ENCODE measurements at places on chromosomes 3 and 15.

DNA sequence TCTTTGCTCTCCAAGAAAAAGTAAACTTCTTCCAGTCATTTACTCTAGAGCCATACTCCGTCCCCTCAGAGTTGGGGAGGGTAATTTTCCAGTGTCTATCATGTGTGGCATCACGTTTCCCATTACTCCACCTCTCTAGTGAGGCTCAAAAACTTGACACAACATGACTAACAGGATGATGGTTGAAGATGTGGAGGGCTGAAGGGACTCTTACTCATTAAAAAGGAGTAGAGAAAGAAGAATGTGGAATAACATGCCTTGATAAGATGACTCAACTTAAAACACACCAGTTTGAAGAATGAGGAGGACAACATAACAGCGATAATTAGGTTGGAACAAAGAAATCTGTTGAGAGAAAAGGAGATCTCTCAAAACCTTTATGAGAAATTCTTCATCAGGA lies 894.3 kb downstream of the OTOL1 start:
- no peak for DNase-seq

DNA sequence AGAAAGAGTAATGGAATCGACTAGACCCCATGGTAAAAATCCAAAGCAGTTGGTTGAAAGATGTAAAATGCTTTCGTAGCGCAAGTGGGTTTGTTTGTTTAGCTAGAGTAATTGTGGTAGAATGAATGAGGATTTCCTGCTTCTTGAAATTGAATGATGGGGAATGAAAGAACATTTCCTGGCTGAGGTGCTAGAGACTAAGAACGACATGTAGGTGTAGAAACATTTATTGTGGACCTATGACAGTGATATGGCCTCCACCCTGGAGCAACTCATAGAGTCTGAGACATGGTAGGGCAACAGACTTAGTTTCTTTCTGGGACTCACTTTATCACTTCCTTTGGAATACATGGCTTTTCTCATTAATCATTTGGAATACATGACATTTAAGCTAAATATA lies 467.6 kb upstream of the CFAP20DC start:
- no peak for DNase-seq

DNA sequence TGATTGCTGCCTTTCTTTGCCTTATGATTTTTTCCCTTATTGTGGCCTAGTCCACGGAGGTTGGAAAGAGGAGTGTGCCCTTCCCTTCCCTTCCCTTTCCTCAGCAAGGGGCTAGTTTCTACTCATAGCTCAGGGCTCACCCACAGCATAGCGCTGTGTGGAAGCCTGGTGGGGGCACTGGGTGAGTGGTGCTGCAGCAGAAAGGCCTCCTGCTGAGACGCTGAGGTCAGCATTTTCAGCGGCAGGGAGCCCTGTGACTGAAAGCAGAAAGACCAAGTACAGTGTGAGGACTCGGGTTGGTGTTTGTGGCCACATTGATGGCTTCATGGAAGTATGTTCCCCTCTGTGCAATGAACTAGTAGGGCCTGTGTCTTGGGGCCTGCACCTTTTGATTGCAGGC lies 21.9 kb downstream of the CACNA1D start:
- peak; percentile 37 for DNase-seq

DNA sequence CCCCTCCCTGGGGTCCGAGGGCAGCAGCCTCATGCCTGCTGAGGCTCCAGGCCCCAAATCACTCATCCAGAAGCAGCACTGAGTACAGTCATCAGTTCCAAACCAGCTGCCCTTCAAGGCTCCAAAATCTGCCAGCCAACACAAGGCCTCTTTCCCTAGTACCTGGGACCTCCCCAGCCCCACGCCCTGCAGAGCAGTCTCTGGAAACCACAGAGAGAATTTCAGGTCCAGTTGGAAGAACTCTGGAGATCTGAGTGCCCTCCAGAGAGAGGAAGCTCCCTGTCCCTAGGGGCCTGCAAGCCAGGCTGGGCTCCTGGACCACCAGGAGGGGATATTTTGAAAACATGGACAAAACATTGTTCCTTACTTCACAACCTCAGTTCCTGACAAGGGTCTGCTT lies 26.2 kb downstream of the TKT start:
- DNase-seq = no peak

- no peak for DNase-seq
These were observed 265.6 kb downstream of the FOXP1 start for GRCh38 chr3:71317749-71318457.

- no peak for DNase-seq
These were observed 806.9 kb downstream of the GRM7 start for GRCh38 chr3:7667774-7668173.

DNA sequence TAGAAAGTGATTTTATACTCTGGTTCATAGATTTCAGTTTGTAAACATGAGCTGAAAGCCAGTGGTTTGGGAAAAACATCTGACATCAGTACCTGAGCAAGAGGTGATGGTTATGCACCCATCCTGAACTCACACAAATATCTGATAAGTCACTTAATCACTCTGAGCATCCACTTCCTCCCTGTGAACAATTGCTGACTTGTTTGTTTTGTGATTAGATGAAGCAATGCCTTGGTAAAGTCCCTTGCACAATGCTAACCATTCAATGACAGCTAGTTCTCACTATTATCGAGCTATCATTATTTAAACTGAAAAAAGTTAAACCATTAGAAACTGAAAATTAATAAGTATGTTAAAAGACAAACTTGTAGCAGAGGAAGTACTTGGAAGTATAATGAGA lies 303.0 kb downstream of the PLOD2 start:
- DNase-seq = no peak

GRCh38 chr3:189458528-189458927 lies 172.7 kb upstream of the TP63 start:
- no peak for DNase-seq

GRCh38 chr15:71715914-71716313 lies 94.4 kb upstream of the NR2E3 start:
- DNase-seq = no peak

DNA sequence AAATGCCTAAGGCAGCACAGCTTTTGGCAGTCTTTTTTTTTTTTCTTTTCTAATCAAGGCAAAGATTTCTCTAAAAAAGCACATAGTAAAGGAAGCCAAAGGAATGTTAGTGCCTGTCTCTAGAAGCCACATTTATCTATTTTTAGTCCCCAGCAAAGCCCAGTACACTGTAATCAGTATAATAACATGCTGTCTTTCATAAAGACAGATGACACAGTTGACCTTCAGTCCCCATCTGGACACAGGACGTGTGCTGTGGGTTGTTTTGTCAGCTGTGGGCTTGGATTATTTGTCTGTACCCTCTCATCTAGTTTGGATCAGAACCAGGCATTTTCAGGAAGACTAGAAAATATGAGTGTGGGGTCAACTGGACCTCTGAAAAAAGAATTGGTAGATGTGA lies 110.4 kb upstream of the CTNNB1 start:
- DNase-seq = no peak

GRCh38 chr3:187025254-187025655 lies 94.9 kb downstream of the ST6GAL1 start:
- no peak for DNase-seq

GRCh38 chr15:100726070-100726420 lies 123.7 kb downstream of the ASB7 start:
- no peak for DNase-seq

- no peak for DNase-seq
These were observed 217.3 kb downstream of the SNRPN start for GRCh38 chr15:25171856-25172687.

- no peak for DNase-seq
These were observed 1.0 kb downstream of the LRCH3 start for GRCh38 chr3:197791892-197792647.

DNA sequence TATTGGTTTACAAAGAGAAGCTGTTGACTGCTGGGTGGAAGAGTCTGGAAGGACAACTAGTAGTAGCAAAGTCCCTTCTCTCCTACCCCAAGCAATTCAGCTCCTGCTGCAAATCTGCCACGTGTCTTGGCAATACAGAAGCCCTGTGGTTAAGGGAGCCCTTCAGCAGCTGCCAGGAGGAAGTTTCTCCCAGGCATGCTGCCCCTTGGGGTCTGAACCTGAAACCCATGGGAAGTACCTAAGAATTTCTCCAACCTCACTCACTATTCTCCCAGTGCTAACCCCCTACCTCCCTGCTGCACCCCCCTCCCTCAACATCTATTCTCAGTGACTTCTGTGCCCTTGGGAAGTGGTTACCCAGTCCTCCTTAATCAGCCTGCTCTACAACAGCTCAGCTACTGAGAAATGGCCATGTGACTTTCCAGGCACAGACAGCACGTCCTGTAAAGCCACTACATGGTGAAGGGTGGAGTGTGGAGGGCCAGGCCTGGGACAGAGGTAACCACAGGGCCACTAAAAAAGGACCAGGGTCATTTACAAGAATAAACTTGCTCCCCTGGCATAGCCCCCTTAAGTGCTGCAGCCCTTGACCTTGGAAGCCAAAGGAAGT lies 316.6 kb downstream of the NTRK3 start:
- DNase-seq = no peak

- DNase-seq = no peak
These were observed 2.0 kb upstream of the PTPN23 start for GRCh38 chr3:47378869-47379268.

GRCh38 chr15:36972704-36973103 lies 127.6 kb downstream of the MEIS2 start:
- no peak for DNase-seq

- no peak for DNase-seq
These were observed 26.0 kb downstream of the DCBLD2 start for GRCh38 chr3:98875535-98875934.

DNA sequence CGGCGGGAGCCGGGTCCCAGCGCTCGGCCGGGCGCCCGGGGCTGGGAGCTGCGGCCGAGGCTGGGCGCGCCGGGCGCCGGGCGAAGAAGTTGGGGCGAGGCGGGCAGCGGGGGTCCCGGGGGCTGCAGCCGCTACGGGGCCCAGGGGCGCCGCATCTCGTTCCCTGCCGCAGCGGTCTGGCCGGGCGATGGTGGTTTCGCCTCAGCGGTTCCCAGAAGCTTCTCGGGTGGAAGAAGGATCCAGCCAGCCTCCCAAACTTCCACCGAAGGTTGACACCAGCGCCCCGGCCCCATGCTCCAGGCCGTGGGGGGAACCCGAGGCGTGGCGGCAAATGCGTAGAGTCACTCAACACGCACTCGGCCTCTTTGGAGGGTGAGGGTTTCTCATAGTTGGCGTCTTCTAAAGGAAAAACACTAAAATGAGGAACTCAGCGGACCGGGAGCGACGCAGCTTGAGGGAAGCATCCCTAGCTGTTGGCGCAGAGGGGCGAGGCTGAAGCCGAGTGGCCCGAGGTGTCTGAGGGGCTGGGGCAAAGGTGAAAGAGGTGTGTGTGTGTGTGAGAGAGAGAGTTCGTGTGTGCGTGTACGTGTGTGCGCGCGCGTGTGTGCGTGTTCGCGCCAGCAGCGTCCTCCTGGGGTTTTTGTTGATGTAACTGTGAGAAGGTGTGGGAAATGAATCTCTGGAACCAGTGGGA lies 940 bp downstream of the BOC start:
- DNase-seq = no peak

DNA sequence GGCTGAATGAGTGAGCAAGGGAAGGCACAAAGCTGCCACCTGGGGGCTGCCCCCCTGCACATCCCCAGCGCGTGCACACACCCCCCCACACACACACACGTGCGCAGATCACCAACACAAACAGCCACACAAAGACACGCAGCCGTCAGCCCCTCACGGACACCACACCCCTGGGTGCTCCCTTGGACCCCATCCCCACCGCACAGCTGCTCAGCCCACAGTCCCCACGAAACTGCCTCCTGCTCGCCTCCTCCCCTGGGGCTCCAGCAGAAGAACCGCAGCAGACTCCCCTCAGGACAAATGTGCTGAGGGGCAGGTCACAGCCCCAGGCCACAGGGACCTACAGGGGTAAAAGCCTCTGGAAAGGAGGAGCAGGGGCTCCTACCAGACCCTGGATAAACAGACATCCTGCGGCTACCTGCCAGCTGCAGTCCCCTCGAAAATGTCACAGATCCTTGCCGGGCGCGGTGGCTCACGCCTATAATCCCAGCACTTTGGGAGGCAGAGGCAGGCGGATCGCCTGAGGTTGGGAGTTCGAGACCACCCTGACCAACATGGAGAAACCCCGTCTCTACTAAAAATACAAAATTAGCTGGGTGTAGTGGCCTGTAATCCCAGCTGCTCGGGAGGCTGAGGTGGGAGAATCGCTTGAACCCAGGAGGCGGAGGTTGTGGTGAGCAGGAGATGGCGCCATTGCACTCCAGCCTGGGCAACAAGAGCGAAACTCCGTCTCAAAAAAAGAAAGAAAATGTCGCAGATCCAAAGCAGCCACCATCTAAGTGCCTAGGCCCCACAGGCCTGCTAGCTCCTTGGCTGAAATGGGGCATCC lies 6.5 kb downstream of the TWF2 start:
- no peak for DNase-seq

DNA sequence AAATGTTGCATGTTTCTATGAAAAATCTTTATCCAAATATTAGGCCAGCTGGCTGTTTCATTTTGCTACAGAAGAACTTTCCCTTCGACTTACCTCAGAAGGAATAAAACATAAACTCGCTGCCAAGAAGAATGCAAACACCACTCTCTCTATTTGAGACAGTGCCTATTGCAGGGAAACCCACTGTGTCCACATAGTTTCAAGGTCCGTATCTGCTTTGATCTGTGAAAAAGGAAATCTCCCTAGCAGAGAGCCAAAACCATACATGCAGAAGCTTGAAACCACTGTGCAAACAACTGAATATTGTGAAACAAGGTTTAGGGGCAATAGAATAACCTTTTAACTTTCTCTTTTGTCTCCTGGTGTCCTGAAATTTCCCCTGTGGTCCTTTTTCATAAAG lies 35.0 kb upstream of the CAPN7 start:
- no peak for DNase-seq

GRCh38 chr3:129117134-129117533 lies 4.5 kb downstream of the RAB43 start:
- DNase-seq = no peak

- DNase-seq = no peak
These were observed 152.9 kb upstream of the RBMS3 start for GRCh38 chr3:29128001-29128400.

DNA sequence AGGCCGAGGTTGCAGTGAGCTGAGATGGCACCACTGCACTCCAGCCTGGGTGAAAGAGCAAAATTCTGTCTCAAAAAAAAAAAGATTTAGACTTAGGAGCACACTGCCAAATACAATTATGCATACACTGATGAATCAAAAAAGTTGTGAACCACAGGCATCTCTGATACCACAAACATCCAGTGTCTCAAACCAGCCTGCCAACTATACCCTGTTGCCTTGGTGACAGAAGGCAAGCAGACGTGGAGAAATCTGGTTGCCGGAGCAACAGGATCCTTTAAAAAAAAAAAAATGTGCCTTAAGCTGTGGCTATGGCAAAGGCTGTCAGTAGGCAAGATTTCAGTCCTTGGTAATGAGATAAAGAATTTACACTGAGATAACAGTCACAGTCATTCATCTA lies 202.3 kb downstream of the NEK10 start:
- DNase-seq = no peak

- no peak for DNase-seq
These were observed 15.4 kb downstream of the IREB2 start for GRCh38 chr15:78453447-78453846.

DNA sequence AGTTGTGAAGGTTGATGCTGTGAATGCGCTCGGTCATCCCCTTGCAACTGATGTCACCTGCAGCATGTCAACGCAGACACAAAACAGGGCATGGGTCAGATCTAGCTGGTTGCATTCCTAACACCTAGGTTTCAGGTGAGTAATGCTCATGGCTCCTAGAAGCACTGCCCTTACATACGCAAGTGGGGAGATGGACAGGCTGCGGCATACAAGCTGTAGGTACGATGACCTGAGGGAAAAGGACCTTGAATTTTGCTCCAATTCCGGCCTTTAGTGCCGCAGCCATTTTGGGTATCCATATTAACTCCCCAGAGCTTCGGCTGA lies 58.0 kb downstream of the TIGIT start:
- DNase-seq = no peak

GRCh38 chr3:149401926-149402310 lies 24.5 kb upstream of the TM4SF1 start:
- DNase-seq = no peak

All from hypothalamus (tissue), 51 donors.